ENCODE measurements at places on chromosomes 11 and 22.

- DNase-seq, result no peak
These were observed 93.2 kb downstream of the TRMU start for GRCh38 chr22:46428602-46429324.

DNA sequence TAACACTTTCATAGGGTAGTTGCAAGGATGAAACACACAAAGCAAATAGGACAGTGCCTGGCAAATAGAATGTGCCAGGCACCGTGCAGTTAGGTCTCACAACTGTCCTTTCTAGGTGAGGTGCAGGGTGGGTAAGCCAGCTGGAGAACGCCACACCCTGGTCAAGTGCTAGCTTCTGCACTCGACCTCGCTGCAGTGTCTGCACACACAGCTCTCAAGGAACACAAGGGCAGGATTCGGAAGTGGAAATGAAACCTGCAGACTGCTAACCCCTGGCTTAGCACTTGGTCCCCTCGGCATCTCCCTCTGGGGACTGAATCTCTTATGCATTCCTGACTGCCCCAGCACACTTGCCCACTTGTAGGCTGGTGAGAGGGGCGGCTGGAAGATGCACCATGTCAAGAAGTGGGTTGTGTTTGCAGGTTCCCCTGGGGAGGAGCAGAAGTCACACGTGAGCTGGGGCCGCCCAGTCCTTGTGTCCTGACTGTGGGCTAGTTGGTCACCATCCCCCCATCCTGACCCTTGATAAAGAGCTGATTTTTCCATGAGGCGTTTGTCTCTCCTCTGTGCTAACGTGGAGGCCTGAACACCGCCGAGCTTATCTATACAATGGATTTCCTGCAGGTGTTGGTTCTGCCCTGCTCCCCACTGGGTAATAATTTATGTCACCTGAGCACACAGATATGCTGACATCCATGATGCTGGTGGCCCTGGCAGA is 89.0 kb downstream of the MICAL2 start:
- DNase-seq, result no peak

- DNase-seq, result no peak
These were observed 1.3 kb upstream of the ZNF202 start for GRCh38 chr11:123742724-123743120.

DNA sequence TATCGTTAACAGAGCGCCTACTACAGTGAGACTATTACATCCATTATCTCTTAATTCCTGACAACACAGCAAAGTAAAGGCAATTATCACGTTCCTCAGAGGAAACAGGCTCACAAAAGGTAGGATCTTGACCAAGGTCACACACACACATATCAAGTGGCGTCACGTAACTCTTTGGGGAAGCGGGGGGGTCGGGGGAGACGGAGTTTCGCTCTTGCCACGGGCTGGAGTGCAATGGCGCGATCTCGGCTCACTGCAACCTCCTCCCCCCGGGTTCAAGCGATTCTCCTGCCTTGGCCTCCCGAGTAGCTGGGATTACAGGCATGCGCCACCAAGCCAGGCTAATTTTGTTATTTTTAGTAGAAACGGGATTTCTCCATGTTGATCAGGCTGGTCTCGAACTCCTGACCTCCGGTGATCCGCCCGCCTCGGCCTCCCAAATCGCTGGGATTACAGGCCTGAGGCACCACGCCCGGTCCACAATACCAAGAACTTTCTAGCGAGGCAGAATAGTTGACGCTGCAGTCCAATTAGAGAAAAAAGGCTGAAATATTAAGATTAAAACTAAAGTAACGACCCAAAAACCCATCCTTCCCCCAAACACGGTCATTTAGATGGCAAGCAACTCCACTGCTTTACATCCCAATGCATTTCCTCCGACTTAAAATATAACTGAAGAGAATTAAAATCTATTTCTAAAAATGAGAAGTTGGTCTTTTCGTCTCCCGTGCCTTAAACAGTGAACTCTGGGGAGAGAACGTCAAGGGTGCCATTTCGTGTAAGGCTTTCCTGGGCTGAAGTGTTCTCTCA is 1.2 kb downstream of the DDX17 start:
- peak; percentile 36 for DNase-seq

DNA sequence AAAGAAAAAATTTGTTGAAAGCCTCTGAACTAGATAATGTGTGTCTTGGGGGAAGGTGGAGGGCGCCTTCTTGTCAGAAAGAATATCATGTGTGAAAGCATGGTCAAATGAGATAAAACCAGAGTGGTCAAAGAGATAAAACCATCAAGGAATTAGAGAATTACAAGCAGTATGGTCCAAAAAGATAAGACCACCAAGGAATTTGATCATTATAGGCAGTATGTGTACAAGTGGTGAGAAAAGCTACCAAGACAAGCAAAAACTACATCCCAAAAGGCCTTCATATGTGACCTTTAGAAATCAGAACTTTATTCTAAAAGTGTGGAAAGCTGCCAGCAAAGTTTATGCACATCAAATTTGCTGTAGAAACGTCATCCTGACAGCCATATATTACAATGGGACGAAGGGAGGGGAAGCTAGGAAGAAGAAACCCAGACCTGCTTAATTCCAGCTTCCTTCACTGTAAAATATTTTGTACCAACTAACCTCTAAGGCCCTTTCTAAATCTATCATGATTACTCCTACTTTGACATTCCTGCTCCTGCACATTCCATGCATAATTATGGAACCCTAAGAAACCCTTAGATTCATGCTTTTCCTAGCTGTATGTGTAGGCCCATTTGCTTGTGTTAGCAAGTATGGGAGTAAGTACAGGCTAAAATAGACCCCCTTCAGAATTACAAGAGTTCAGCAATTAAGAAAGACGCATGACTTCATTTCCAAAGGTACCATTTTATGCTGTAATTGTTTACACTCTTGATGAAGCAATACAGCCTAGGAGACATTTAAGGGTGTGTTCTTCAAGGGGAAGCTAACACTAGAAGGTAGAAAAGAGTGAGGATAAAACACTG is 51.6 kb downstream of the LGR4 start:
- DNase-seq, result peak; percentile 11

GRCh38 chr11:64296236-64296635 is 3.9 kb upstream of the CATSPERZ start:
- DNase-seq, result no peak

GRCh38 chr22:18119409-18120110 is 9.0 kb downstream of the TUBA8 start:
- DNase-seq, result no peak

GRCh38 chr11:36212564-36213392 is 76.4 kb downstream of the COMMD9 start:
- no peak for DNase-seq

DNA sequence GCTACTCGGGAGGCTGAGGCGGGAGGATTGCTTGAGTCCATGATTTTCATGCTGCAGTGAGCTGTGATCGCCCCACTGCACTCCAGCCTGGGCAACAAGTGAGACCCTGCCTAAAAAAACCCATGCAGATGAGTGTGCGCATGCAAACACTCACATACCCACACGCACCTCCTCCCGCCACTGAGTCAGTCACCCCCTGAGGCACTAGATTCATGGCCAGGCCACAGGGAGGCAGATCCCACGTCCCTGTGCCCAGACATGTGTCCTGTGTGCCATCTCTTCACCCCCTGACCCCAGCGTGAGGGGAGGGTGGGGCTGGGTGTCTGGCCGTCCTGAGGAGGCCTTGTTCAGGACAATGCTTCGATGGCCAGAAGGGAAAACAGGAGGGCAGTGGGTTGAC is 15.5 kb downstream of the RELT start:
- no peak for DNase-seq

GRCh38 chr22:32376681-32377080 is 19.0 kb downstream of the RFPL3 start:
- DNase-seq, result no peak

- DNase-seq, result no peak
These were observed 395.0 kb upstream of the CCDC90B start for GRCh38 chr11:83681031-83681781.

DNA sequence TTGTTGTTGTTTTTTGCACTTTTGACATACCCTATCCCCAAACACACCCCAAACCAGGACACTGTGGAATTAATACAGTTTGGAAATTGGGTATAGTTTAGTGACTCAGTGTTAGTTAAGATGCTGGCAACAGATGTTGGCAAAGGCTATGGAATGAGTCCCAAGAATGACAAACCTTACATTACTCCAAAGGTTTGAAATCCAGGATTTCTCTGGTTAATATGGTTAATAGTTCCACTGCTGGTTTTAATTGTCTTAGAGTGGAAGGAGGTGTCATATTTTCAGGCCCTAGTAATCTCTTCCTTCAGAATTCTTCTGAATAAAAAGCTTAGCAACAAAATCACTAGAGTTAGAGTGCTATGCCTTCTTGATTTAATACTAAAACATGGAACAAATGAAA is 775 bp downstream of the LPXN start:
- DNase-seq, result peak; percentile 32

DNA sequence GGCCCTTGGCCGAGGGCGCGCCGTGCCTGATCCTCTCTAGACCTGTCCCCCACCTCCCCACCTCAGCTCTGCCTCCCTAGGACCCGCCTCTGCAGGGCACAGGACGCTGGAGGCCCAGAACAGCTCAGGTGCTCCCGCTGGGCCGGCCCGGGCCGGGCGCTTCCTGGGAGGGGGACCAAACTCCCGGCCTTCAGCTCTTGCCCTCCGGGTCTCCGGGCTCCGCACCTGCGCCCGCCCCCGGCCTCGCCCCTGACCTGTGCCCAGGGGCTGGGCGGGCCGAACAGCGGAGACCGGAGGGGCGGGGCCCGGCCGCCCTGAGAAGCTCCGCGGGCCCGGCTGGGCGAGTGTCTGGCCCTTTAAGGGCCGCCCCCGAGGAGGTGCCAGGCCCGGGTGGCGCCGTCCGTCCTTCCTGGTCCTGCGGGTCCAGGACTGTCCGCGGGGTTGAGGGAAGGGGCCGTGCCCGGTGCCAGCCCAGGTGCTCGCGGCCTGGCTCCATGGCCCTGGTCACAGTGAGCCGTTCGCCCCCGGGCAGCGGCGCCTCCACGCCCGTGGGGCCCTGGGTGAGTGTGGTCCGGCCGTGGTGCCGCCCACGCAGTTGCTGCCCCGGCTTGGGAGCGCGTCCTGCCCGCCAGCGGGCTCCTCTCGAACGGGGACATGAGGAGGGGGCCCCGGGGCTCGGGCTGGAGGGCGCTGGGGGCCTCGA is at the start of gene SSH3:
Gene SSH3, plus strand, starts transcription at position 399 of the 703 bp plus-strand sequence. Its CDS starts 96 bp downstream, at position 495.
- peak; percentile 91 for DNase-seq

GRCh38 chr11:114314096-114314495 is 17.9 kb downstream of the NNMT start:
- DNase-seq, result no peak

DNA sequence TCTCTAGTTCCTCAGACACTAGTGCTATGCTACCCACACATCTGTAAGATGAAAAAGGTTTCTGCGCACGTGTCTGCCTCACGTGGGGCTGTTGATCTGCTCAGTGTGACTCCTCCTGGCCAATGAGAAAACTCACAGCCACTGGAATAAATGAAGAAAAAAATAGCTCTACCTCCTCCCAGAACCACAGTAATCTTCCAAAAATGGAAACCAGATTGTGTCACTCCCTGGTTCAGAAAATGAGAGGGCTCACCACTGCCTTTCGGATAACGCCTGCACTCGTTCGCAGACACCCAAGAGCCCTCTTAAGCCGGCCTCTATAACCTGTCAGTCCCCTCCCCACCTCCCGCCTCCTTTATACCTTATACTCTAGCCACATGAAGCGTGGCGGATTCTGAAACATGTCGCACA is 5.1 kb downstream of the APBB1 start:
- no peak for DNase-seq

GRCh38 chr22:17890245-17890671 is 116.0 kb upstream of the BID start:
- DNase-seq, result no peak

DNA sequence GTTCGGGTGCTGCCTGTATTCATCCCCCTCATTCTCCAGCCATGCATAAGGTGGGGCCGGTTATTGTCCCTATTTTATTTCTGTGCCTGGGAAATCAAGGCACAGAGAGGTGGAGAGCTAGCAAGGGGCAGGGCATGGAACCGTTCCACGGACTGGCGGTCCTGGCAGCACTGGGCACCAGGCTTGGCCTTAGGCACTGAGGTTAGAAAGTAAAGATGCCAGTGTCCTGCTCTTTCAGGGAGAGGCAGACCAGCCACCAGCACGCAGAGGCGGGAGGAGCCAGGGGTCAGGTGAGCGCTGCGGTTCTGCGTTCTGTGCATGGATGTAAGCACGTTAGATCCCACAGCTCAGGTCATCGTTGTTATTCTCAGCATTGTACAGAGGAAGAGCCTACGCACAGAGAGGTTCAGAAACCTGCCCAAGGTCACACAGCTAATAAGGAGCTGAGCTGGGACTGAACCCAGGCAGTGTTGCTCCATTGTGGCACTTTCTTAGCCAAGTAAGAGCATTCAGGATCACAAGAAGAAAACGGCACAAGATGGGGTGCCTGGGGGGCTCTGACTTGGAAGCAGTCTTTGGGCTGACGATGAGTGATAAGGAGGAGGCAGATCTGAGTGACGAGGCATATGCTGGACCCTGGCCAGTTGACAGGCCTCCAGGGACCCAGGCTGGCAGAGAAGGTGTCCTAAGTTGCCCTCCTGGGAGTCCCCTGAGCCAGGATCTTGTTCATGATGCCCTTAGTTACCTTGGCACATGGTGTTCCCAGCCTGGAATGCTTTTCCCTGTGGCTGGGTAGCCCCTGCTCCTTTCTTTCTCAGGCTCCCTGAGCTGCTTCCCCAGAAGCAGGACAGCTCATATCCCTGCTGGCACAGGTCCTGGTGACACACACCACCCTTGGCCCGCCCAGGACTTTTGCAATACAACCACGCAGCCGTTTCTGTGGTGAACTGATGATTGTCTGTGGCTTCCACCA is 41.1 kb downstream of the OSBPL5 start:
- peak; percentile 96 for DNase-seq

DNA sequence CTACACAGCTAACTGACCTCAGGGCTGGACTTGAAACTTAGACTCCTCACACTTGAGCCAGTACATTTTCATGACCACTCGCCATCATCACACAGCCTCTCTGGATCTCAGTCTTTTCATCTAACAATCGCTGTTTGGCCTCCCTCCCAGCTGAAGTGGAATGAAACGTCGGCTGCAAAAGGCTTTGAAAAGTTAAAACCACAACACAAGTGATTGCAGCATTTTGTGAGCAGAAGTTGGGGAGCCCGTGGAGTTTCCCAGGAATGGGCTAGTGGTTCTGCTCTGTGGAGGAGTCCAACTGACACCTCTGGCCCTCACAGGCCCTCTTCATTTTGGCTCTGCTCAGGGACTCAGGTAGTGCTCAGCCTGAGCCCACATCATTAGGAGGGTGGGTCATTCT is 35.9 kb upstream of the TRIM29 start:
- DNase-seq, result peak; percentile 3

- DNase-seq, result peak; percentile 54
These were observed 28.0 kb downstream of the OR5B17 start for GRCh38 chr11:58330861-58331260.

- DNase-seq, result no peak
These were observed 19.2 kb downstream of the SLC22A6 start for GRCh38 chr11:62965574-62965973.

- no peak for DNase-seq
These were observed 32.9 kb downstream of the TST start for GRCh38 chr22:36986242-36986821.

DNA sequence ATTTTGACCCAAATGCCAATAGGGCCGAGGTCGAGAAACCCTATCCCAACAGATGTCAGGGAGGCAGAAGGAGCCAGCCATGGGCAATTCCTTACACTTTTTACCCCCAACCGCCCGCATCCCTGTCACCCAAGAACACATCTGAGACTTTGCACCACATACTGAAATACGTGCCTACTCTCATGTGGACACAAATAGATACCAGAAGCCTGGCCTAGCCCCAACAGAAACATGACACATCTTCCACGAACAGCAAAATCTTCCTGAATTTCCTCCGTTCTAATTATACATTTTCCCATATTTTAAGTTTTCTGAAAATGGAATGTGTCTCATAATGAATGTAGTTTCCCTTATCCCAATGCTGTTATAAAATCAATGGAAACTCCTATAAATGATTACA is 64.7 kb downstream of the SLC1A2 start:
- peak; percentile 53 for DNase-seq
